ENCODE measurements at places on chromosomes 6 and 20.

DNA sequence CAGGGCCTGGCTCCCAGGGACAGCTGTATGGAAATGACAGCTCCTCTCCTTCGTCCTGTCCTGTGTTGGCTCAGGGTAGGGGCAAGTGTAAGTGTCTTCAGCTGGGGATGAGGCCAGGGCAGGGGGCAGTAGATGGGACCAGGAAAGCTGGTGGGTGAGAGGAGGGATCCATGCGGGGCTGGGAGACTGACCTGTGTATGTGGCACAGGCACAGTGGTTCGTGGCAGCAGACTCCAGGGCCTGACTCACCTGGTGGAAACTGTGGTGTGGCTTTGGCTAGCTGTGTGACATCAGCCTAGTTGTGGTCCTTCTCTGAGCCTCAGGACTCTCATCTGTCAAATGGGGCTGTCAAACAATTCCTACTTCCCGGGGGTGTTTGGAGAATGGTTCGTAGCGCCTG lies 13.7 kb upstream of the SCRT2 start:
- no peak for DNase-seq

GRCh38 chr20:17570347-17571152 lies 675 bp downstream of the DSTN start:
- DNase-seq, result no peak

DNA sequence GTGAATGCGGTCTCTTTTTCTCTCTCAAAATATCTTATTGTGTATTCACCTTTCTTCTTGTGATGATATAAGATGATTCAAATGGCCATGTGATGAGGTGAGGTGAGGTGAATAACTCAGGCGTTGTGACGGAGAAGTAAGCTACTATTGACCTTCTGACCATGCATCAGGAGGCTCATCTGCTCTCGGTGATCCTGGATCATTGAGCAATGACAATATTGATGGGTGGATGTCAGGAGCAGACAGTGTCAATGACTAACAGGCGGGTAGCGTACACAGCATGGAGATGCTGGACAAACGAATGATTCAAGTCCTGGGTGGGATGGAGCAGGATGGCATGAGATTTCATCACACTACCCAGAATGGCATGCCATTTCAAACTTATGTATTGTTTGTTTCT lies 119.6 kb downstream of the PXDC1 start:
- no peak for DNase-seq

DNA sequence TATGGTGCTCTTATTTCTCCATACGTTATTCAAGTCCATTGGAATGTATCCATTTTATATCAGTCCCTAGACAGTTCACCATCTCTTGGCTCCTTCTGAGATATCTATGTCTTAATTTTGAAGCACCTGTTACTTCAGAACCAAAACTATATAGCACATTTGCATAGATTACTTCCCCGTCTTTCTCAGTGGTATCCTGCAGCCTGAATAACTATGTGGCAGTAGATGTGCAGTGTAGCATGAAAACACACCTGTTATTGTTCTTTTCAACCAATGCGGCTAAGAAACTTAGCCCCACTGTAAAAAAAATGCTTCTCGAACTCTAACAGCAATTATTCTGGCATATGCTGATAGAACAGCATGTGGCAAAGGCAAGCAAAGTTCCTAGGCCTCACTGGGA lies 1184.4 kb upstream of the ADGRB3 start:
- no peak for DNase-seq

DNA sequence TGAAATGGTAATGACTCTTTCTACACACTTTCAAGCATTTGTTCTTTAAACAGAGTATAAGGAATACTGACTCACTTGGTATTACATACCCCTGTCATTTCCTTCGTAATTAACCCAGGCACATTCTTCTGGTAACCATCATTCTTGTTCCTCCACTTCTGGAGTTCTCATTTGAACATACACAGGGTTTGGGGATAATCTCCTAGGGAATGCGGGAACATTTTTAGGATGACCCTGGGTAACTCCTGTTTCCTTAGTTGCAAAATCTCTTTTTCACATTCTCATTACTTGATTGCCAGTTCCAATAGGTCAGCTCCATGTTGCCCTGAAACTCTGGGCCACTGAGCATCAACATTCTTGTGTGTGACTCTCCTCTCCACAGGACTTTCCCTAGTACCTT lies 51.5 kb upstream of the E2F3 start:
- DNase-seq, result no peak

DNA sequence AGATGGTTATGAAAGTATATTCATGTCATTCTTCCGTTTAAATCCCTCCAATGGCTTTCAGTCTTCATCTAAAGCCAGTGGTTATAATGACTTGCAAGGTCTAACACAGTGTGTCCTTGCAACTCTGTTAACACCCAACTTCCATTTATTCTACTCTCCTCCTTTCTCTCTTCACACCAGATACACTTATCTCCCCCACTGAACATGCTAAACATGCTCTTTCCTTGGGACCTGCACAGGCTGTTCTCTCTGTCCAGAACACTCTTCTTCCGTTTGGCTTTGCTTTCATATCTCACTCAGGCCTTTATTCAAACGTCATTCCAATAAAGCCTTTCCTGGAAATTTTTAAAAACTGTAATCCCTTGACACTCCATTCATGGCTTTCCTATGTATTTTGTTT lies 91.5 kb downstream of the EPHA7 start:
- DNase-seq, result no peak

GRCh38 chr6:162962093-162962492 lies 234.3 kb downstream of the PACRG start:
- DNase-seq, result no peak

DNA sequence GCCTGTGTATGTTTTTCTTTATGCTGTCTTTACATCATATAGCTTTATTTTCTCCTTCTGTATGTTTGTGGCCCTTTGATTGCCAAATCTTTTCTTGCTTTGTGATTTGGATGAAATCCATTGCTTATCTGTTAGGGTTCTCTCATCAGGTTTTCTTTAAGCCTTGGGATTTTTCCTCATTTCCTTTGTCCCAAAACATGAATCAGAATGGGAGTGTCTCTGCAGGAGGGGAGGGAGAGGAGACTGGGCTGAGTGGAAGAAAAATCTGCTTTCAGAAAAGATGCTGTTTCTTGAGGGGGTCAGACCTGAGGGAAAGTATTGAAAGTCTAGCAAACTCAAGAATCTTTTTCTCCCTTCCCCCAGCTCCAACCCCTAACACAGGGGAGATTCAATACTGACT lies 758.0 kb upstream of the MMS22L start:
- no peak for DNase-seq

DNA sequence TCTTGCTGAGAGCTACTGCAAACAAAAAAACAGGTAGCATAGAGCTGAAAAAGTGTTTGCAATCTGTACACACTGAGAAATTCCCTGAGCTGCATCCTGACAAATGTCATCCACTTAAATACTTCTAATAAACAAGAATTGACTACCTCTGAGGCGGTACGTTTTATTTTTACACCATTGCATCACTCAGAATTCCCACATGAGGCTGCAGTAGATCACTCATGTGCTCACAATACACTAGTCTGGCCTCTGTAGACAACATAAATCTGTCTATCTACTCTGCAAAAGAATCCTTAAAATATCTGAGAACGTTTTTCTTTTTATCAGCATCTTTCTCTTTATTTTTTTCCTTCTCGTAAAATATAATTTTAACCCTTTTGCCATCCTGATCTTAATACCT lies 661.4 kb downstream of the EPHA7 start:
- DNase-seq, result no peak

GRCh38 chr6:5851261-5851757 lies 155.4 kb downstream of the NRN1 start:
- peak; percentile 51 for DNase-seq

DNA sequence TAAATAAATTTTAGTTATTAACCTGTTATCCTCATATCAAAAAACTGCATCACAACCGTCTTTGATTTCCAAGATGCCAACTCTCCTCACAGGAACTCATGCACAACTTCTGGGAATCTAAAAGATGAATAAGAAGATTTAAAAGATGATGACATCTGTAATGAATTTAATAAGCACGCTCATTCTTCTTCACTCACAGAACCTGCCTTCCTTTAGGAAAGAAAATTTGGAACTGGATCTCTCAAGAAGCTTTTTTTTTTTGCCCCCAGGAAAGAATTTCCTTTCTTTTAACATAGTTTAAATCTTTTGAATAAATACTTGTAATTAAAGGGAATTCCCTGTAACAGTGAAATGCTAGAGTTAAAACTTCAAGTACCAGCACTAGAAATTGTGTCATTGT lies 161.5 kb downstream of the HIVEP2 start:
- DNase-seq, result no peak

DNA sequence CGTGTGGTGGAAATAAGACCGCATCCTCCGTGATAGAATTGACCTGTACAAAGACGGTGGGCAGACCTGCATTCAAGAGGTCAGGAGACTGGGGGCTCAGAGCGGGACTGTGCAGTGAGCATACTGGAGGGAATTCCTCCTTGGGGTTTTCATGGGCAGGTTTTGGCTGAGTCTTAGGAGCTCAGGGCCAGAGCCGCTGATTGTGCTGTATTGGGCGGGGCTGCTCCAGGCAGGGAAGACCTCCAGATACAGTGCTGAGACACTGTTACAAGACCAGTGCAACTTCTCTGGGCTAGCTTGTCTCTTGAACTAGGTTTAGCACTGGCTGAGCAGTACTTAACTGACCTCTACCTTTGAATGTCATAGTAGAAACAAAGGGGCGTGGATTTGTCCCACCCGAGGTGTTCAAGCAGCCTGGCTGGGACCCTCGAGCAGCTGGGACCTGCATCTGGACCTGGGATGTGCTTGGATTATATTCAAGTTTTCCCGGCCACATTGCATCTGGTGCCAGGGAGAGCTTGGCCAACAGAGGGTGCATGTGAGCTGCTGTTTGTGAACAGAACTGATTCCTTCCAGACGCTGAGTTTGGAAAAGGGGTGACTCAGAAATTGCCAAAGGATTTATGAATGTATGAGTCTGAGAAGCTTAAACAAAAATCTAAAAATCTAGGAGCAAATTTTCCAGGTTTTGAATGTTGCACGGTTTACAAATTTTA lies 33.4 kb upstream of the SLC22A1 start:
- no peak for DNase-seq

DNA sequence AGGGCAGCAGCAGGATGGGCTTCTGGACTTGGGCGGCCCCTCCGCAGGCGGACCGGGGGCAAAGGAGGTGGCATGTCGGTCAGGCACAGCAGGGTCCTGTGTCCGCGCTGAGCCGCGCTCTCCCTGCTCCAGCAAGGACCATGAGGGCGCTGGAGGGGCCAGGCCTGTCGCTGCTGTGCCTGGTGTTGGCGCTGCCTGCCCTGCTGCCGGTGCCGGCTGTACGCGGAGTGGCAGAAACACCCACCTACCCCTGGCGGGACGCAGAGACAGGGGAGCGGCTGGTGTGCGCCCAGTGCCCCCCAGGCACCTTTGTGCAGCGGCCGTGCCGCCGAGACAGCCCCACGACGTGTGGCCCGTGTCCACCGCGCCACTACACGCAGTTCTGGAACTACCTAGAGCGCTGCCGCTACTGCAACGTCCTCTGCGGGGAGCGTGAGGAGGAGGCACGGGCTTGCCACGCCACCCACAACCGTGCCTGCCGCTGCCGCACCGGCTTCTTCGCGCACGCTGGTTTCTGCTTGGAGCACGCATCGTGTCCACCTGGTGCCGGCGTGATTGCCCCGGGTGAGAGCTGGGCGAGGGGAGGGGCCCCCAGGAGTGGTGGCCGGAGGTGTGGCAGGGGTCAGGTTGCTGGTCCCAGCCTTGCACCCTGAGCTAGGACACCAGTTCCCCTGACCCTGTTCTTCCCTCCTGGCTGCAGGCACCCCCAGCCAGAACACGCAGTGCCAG lies at the start of gene TNFRSF6B:
TNFRSF6B (plus strand) TSS at position 25 of the 729 bp plus-strand sequence; CDS start at position 141, 116 bp downstream.
- DNase-seq, result no peak

- no peak for DNase-seq
These were observed 28.3 kb downstream of the SAYSD1 start for GRCh38 chr6:39086711-39087110.

GRCh38 chr6:89562093-89562973 lies 76.2 kb downstream of the LYRM2 start:
- DNase-seq, result no peak

- no peak for DNase-seq
These were observed 90.4 kb downstream of the MOXD1 start for GRCh38 chr6:132310921-132311320.

DNA sequence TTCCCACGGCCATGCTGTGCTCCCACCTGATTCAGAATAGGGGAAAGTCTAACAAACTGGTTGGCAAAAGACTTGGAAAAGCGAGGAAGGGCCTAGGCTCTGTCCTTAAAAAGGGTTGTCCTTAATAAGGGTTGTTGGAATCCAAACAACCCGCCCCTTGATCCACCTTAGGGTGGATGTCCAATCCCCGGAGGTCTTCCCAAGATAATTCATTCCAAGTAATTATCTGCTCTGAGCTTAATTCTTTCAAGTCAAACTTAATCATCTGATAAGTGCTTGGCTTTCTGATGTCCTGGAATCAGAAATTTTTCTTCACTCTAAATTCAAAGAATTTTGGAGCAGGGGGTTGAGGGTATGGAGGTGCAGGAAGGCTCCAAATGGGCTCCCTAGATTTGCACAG lies at the start of gene KHDC1L:
KHDC1L (minus strand) TSS at position 101 of the 400 bp plus-strand sequence; CDS start at position 13, 88 bp downstream.
- no peak for DNase-seq

GRCh38 chr20:43389211-43389610 lies 68.5 kb upstream of the SRSF6 start:
- no peak for DNase-seq

GRCh38 chr6:144219056-144219685 lies 66.0 kb upstream of the UTRN start:
- no peak for DNase-seq

- DNase-seq, result no peak
These were observed 96.5 kb downstream of the ALDH8A1 start for GRCh38 chr6:134853111-134854055.

DNA sequence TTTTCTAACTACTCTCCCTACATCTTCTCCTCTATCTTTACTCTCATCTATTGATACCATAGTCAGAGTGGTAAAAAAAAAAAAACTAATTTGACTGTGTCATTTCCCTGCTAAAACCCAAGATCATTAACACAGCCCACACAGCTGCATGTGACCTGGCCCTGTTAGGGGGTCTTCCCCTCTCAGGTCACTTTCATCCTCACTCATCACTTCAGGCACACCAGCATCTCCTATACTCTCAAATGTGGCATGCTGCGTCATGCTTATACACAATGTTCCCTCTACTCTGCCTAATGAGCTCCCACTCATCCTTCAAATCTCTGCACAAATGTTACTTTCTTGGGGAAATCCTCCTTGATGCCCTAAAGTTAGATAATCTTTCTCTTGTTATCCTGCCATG lies 86.8 kb downstream of the CDK19 start:
- DNase-seq, result no peak

DNA sequence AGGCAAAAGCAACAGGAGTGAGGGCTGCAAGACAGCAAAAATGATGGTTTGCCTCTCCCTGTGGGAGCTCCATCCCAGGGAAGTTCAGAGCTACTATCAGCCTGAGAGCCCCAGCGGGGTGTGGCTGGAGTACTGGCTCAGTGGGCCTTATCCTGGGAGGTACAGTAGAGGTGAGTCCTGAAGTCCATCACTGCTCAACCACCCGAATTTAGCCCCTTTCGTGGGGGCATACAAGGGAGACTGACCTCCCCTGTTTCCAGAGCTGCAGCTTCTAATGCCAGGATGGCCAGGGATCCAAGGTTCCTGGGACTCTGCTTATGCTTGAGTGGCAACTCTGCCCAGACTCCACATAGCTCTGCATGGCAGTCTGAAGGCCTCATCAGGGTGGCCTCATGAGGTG lies 617.8 kb downstream of the MMUT start:
- DNase-seq, result no peak
